ENCODE measurements at places on chromosomes 7 and 10.

DNA sequence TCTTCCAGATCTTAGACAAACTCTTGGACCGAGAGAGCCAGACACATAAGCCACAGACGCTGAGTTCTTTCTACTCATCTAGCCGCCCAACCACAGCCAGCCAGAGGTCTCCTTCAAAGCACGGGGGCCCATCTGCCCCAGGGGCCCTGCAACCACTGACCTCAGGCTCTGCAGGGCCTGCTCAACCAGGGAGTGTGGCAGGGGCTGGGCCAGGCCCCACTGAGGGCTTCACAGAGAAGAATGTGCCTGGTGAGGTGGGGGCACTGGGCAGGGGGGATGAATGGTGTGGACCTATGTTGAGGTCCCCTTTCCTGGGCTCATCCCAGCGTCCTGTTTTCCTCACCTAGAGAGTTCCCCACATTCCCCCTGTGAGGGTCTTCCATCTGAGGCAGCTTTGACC lies 11.4 kb downstream of the ZSWIM8 start:
- no peak for DNase-seq

DNA sequence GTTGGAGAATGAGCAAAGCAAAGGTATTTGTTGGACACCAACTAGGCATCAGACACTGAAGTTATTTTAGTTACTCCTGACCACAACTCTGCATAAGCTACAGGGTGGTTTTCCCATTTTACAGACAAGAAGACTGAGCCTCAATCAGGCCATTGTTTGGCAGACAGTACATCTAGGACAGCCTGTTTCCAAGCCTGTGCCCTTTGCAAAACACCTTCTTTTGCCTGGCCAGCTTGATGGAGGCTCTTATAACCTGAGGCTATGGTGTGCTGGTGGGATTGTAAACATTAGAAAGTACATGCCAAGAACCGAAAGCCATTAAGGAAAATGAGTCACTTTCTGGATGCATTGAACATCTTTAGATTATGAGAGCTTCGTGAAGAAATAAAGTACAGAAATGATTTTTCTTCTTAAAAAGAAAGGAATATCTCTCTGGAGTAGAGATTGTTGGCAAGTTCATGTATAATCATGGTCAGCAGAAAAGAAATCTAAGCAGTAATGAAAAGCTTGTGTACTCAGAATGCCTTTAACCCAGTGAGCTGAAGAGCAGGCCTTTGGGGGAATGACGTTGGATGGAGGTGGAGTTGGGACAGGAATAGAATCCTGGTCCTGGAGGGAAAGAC lies 140.6 kb downstream of the KIAA1217 start:
- no peak for DNase-seq

DNA sequence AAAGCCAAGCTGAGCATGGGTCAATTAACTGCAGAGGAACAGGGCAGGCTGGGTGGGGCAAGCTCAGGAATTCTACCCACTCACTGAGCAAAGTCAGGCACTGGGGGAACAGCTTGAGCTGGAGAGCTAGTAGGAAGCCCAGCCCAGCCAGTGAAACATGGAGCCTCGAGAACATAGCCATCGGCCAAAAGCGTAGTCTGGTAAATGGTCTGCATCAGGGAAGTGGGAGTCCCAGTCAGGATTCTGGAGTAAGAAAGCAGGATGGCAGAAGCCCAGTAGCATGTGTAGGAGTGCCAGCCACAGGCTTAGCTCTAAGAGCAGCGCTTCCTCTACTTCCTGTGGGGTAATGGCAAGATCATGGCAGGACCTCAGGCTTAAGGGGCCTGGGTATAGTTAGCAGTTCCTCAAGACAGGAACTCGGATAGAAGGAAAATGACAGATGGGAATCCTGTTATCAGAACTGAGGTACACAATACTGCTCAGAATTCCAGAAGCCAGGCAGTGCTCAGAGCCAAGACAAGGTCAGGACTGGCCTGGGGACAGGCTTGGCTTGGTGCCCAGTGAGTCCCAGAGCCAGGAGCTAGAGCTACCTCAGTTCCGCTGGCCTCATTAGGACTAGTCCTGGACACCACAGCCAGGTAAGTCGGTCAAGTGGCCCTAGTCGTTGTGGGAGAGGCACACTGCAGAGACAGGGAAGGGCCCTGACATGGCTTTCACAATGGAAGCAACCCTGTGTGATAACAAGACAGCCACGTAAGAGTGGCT lies 65.4 kb upstream of the MXI1 start:
- DNase-seq: no peak

- DNase-seq: no peak
Observed at GRCh38 chr10:118839348-118839747, 84.6 kb upstream of the CACUL1 start.

DNA sequence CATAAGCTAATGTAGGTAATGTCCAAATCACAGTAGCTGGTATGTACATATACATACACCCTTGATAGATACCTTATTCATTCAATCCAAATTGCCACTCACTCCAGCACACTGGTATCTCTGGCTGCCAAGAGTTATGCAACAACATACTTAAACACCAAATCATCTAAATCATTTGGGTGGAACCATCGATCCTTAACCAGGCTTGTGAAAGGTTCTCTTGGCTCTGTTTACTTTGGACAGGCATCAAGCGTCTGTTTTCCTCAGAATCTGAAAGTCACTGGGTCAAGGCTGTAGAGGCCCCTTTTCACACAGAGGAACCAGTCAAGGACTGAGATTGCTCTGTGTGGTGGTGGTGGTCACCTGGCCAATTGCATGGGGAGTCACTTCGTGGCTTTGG lies 24.6 kb downstream of the JAZF1 start:
- DNase-seq: no peak

DNA sequence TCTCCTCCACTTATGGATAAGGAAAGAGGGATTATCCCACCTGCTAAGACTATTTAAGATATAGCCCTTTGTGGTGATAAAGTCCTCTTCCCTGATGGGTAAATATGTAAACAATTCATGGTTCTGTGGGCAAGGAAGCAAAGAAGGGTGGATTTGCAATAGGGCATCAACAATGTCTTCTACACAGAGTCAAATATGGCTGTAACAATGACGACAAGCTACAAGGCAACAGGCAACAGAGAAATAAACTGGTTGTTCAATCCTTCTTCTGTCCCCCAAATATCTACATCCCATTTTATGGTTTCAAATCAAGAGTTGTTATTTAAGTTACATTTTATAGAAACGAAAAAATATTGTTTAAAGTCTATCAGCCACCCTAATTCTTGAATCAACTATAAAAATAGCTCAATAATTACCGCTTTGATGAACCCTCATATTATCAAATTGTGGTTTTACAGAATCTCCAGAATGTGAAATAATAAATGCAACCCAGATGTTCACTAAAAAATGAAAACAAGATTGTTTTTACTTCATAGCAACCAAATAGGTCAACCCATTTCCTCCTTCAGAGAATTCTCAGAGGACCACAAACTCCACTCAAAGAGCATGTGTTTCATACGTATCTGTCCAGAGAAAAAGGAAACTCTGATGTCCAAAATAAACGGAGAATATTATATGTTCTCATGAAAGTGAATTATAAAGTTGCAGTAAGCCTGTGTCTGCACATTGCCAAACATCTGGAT lies 13.8 kb downstream of the CYTH3 start:
- no peak for DNase-seq

GRCh38 chr10:11825796-11826414 lies 2.7 kb downstream of the PROSER2 start:
- no peak for DNase-seq
